ENCODE measurements at places on chromosomes 4 and X.

GRCh38 chr4:10521424-10521823 is 64.2 kb upstream of the ZNF518B start:
- no peak for DNase-seq

DNA sequence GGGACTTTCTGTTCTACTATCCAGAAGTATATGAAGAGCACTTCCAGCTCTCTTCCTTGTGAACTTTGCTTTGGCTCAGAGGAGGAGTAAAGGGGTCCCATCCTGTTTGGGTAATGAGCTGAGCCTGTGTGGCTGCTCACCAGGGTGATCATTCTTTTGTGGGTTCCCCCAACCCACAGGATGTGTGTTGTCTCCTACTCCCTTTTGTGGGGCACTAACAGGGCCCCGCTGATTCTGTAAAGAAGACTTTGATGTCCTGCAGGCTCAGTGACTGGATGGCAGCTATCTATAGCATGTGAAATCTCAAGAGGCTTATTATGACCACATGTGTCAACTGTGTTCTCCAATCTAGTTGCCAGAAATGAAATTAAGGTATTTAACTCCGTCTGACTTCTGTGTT is 40.8 kb downstream of the ZNF518B start:
- no peak for DNase-seq

DNA sequence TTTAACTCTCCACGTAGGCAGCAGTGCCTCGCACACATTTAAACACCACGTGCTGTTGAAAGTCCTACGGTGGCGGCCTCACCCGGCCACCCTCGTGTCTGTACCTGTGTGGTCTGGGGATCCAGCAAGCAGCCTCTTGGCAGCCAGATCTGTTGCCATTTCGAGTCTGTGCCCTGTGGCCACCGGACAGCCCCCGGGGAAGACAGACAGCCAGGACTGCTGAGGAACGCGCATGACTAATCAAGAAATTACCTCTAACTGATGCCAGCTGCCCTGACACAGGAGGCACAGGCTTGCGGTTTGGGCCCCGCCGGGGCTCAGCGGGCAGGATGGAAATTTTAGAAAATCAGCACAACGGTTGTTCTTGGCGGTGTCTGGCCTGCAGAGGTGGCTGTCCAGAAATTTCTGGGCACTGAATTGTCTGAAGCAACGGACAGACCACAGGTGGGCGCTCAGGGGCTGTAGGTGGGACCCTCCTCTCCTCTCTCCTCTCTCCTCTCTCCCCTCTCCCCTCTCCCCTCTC is 15.6 kb upstream of the ASMTL start:
- peak; percentile 61 for DNase-seq

DNA sequence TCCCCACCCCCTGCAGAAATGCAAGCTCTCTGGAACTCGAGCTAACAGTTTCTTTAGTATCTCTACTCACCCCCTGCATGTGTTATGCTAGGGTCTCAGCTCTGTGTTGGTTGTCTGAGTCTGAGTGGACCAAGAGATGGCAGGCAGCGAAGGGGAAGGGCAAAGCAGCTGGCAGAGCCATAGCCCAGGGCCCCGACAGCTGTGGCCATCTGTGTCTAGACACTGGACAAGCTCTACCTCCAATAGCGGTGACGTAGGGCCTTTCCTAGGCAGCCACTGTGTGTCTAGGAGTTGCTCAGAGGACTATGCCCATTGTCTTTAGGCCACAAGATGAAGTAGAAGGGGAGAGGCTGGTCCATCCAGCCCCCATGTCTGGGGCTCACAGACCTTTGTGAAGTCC is 79.2 kb downstream of the EFNB1 start:
- no peak for DNase-seq

DNA sequence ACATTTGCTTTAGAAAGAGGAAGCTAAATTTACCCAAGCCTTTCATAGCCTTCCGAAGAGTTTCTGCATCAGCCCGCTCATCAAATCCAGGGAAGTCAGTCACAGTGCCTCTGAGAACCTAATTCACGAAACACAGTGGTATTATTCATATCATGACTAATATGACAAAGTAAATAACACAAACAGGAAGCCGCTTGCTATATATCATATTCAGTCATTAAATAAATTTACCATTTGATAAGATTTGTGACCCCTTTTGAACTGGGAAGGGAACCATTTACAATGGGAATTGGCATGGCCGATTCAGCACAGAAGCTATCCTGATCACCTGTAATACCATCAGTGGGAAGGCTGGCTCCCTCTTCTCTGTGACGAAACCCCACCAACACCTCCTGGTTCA is 10.5 kb downstream of the ANXA5 start:
- no peak for DNase-seq

- peak; percentile 27 for DNase-seq
Observed at GRCh38 chrX:153649178-153649914, 2.3 kb downstream of the DUSP9 start.

DNA sequence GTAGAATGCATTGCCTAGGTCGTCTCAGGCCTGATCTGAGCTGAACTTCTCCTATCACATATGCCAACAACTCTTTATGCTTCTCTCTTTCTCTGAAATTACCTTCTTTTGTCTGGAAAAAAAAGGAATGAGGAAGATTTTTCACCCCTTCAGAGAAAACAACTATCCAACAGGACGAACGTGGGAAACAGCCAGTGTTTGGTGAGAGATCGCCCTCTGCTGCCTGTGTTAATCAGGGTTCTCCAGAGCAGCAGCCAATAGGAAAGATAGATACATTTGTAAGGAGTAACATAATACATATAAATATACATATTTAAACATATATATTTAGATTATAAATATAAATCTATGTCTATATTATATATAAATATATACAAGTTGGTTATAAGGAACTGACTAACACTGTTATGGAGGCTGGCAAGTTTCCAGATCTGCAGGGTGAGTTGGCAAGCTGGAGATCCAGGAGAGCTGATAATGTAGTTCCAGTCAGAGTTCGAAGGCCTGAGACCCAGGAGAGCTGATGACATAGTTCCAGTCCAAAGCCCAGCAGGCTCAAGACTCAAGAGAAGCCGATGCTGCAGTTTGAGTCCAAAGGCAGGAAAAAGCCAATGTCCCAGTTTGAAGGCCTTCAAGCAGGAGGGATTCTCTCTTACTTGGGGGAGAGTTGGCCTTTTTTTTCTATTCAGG is 13.3 kb downstream of the CETN2 start:
- DNase-seq: no peak

DNA sequence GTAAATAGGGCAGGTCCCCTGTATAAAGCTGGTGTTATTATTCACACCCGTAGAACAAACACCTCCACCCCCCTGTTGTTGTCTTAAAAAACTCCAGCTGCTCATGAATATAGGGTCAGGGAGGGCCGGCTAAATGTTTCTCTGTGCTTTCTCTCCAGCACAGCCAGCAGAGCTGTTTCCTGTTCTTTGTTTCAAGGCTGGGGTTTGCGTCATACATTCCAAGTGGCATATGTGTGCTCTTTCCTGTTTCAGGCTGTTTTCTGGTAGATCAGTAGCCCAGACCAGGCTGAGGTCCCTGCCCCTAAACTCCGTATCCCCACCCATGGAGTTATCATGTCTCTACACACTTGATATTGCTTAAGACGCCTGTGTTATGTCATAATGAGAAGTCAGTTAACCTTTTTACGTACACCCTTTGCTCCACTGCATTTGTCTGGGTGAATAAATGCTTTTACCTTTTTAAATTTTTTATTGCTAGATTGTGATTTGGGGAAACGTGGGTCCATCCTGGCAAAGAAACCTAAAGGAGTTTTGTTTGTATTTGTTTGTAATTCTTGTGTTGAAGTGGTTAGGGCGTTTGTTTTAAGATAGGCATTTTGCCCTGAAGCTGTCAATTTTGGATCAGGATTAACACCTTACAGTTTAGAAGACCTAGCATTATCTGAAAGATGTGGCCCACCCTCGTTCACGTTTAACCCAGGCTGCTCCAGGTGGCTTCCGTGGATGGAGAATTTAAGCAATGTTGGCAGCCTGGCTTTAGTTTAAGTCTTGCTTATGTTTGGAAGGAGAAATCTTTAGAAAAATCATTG is 3.3 kb downstream of the KLF3 start:
- DNase-seq: peak; percentile 87

DNA sequence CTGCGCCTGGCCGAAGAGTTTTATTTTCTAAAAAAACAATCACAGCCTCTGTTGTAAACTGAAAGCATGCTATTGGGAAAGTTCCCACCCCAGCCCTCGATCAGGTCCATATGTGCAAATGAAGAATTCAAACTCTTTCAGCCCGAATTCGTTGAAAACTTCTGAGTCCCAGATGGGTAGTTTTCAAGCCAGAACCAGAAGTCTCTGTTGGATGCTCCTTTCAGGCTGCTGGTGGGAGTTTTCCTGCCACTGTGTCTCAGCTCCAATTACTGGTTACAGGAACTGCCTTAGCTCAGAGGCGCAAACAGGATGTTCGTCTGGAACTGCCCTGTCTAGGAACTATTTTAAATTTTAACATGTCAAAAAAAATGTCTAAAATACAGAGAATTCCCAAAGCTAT is 9.3 kb upstream of the ALG13 start:
- DNase-seq: no peak

DNA sequence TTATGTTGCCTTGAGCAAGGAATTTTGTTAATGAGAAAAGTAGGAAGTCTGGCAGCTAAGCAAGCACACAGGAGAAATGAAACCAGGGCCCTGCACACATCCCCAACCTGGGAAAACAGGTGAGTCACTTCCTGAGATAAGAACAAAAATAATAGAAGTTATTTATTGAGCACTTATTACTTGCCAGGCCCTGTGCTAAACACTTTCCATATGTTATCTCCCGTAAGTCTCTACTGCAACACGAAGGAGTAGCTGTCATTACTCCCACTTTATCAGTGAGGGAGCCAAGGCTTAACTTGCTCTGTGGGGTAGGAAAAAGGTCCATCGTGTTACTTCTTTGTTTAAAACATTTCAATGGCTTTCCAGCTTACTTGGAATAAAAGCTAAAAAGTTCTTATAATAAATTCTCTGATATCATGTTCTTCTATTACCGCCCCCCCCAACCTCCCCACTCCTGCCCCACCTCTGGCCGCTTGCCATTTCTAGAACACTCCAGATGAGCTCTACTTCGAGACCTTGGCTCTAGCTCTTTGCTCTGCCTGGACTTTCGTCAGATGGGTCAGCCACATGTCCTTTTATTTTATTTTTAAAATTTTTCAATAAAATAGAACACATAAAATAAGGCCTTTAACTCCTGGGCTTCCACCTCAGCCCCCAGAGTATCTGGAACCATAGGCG is 36.3 kb upstream of the PLAC8 start:
- no peak for DNase-seq

DNA sequence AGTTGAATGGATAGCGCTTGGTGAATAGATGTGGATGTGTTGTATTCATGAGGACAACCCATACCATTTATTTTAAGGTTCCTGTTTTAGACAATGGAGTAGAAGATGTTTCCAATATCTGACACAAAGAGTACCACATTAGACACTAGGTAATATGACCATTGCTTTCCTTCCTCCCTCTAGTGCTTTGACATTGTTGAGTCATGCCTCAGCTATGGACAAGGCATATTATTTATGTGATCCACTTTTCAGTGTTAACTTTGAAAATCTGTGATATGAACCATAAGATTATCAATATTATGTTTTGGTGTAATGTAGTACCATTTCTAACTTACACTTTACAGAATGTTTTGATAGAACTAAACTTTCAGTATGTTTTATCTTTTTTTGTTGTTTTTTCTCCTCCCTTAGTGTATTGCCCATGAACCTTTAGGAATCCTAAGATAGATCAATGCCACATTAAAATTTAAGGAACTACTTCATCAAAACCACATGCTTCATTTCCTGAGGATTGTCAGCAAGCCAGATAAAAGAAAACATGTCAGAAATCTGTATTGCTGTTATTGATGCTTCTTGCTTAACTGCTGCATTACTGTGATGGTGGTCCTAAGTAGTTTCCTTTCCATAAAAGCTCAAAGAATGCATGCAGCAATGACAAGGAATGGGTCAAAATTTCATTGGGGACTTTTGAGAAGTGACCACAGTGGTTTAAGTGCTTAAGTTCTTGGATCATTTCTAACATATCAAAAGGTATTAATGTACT is 105.0 kb downstream of the PCDH7 start:
- DNase-seq: no peak

GRCh38 chr4:110196871-110197528 is 1.4 kb downstream of the ELOVL6 start:
- DNase-seq: peak; percentile 69

GRCh38 chrX:72025236-72025770 is 106.4 kb downstream of the RTL5 start:
- no peak for DNase-seq

- DNase-seq: no peak
Observed at GRCh38 chrX:9336456-9336855, 128.4 kb upstream of the TBL1X start.

- no peak for DNase-seq
Observed at GRCh38 chrX:31279359-31279758, 207.5 kb upstream of the FTHL17 start.

DNA sequence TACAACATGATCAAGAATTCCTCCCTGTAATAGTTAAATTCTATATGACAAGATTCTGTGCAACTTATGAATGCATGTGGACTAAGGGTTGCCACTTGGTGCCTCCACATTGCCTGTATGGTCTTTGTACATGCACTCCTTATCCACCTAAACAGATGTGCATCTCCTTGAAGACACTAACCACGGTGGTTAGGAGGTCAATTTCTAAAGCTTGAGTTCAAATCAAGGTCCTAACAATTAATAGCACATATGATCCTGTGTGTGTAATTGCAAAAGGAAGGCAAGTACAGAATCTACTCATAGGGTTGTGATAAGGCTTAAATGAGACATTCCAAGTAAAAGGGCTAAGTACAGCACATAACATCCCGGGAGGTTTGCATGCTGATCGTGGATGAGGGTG is 1.5 kb upstream of the IL21 start:
- no peak for DNase-seq

GRCh38 chr4:83282049-83282535 is 2.5 kb downstream of the COQ2 start:
- no peak for DNase-seq

GRCh38 chr4:41215155-41215554 is 813 bp upstream of the APBB2 start:
- no peak for DNase-seq

- DNase-seq: no peak
Observed at GRCh38 chr4:128665514-128665913, 144.0 kb upstream of the JADE1 start.

DNA sequence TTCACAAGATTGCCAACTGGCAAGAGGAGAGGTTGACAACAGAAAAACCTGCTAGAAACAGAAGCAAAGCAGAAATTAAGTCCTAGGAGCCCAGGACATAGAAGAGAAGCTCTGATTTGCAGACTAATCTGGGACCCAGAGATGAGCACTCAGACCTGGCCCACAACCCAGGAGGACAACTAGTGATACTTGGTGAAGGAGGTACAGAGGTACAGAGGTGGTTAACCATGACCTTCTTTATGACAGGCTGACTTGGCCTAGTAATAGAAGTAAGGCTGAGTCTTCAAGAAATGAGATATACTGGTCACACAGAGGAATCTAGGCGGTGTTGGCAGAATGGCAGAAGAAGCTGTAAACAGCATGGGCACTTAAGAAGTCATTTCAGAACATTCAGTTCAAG is 43.6 kb downstream of the ANXA5 start:
- no peak for DNase-seq

Data from tibial artery (tissue), 4 donors.